ENCODE measurements at places on chromosomes 2 and 18. TPM values are rescaled to one million over a fixed set of nuclear protein-coding genes. Genes with fewer than 3 reads are reported as not detected.
A peak's percentile ranks its signal among the peaks of the same experiment; 100 is the strongest.

ANKRD30B gene
- 0.24 TPM for polyA plus RNA-seq

NOSTRIN gene
- polyA plus RNA-seq: 12.4 TPM

PROKR1 gene
- polyA plus RNA-seq: 0.62 TPM

NT5C1B gene
- 0.86 TPM for polyA plus RNA-seq

NYAP2 gene
- polyA plus RNA-seq: not detected

GALNT14 gene
- polyA plus RNA-seq: 47.3 TPM

NEUROD1 gene
- not detected for polyA plus RNA-seq

DSG4 gene
- polyA plus RNA-seq: 0.04 TPM

YPEL5 gene
- polyA plus RNA-seq: 126 TPM

HOXD13 gene
- polyA plus RNA-seq: 0.22 TPM

LYPD1 gene
- 93.8 TPM for polyA plus RNA-seq

KCNF1 gene
- 0.77 TPM for polyA plus RNA-seq

GRCh38 chr2:158782136-158782535 is 13.0 kb upstream of the DAPL1 start:
- no peak for DNase-seq

DNA sequence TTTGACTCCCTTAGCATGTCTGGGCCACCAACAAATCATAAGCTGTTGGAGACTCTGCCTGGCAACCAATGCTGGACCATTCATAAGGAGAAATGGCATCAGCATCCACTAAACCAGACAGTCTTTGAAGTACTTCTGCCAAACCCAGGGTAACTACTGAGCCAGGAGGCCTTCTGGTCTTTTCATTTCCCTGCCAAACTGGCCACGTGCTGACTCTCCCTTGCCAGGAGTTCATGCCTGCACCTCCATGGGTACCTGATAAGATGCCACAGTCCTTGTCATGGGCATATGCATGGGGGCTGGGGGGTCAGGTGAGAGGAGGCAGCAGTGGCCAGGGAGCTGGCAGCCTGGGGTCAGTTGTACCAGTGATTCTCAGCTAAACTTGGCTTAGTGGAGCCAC is 34.2 kb upstream of the DAPL1 start:
- DNase-seq: no peak

- DNase-seq: no peak
Observed at GRCh38 chr2:110983133-110983532, 137.6 kb upstream of the BCL2L11 start.

DNA sequence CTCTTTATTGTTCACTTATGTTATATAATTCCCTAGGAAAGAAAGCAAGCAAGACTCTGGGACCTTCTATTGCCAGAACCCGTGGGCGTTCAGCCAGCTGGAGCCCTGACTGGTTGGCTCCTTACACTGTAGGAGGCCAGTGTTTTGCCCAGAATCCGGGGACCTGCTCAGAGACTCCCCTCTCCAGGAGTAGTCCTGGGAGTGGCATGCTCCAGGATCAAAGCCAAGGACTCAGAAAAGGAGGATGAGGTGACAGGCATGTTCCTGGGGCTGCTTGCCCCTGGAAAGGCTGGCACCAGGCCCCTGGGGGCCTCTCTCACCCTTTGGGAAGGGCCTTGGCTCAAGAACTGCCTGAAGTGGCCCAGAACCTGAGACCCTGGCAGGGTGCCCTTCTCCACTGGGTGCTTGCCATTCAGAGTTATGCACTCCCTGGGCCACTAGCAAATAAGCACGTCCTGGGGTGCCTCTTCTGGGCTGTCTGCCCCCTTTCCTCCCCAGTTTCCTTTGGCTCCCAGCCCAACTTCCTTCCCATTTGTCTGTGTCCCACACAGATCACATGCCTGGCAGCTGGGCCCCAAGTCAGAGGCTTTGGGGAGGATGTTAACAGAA is 19.6 kb upstream of the KIF3C start:
- DNase-seq: no peak

DNA sequence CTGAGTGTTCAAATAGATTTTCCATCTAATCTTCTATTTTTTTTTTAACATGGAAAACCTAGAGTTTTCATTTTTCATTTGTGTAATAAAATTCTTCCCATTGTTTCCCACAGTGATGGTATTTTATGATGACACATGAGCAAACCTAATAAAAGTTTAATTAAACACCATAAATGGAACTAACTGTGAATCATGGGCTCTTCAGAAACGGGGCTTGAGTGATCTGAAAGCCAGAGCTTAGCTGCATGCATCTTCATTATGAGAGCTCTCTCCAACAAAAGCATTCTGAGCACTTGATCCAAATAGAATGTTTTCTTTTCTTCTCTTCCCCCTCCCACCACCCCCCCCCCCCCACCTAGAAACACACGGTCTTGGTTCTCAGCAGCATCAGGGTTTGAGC is 82.1 kb upstream of the REV1 start:
- DNase-seq: no peak

DNA sequence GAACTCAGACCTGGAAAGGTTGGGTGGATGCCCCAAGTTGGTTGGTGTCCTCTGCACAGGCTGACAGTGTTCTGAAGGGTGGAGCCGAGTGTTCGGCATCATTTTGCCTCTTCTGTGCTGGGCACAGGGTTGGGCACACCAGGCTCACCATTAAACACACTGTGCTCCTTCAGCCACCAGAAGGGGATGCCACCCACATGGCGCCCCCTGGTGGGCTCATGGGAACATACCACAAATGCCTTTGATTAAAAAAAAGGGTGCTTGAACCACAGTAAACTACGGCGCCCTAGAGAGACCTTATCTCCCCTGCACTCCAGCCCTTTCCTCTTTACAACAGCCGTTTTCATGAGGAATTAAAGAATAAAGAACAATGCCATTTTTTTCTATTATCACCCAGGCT is 89.4 kb downstream of the CELF4 start:
- DNase-seq: no peak

- no peak for DNase-seq
Observed at GRCh38 chr2:9686061-9686460, 55.3 kb upstream of the YWHAQ start.

DNA sequence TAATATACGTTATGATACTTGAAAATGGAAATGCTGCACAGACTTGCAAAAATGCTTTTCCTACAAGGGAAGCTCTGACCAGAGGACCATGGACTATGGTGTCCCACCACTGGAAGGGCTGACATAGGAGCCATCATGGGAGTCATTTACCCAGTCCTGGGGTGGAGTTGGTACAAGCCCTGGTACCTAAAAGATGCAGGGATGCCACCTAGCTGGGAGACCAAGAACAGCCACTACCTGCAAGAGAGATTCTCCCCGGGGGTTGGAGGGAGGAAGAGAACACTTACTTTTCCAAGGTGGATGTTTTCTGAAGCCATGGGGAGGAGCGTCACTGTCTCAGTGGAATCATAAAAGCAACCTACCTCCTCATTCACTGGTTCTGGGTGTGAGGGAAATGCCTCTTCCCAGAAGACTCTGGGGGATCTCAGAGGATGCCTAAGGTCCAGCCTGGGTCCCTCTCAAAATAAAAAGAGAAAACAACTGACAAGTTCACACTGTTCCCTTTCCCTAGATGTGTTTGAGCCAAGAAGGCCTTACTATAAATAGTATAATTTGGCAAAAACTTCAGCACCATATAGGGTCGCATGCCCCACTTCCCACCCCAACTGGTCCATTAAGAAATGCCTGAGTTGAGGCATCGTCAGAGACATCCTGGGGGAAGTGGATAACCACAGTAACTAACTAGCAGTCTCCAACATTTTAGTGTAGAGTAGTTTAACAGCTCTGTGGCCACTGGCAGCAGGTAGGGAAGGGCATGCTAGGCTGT is 39.9 kb downstream of the REEP1 start:
- no peak for DNase-seq

GRCh38 chr2:113083296-113083695 is 15.5 kb downstream of the IL1F10 start:
- no peak for DNase-seq

GRCh38 chr2:165667375-165667774 is 126.7 kb downstream of the GALNT3 start:
- DNase-seq: no peak

DNA sequence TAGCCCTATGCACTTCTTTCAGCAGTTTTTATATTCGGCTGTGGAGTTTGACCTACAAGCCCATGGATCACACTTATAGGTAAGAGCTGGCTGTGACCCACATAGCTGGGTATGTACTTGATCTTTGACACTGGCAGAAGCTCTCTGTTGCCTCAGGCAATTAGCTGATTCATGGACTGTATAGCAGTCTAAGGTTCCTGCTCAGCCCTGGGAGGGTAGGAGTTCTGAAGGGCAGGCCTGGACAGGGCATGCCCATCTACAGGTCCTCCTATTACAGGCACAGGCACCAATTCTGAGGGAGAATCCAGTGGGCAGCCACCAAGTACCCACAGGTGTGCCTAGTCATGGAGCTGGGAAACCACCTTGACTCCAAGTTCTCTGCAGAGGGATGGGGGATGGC is 301.8 kb upstream of the GALNT5 start:
- DNase-seq: no peak

GRCh38 chr2:212682937-212683336 is 144.3 kb upstream of the ERBB4 start:
- no peak for DNase-seq

DNA sequence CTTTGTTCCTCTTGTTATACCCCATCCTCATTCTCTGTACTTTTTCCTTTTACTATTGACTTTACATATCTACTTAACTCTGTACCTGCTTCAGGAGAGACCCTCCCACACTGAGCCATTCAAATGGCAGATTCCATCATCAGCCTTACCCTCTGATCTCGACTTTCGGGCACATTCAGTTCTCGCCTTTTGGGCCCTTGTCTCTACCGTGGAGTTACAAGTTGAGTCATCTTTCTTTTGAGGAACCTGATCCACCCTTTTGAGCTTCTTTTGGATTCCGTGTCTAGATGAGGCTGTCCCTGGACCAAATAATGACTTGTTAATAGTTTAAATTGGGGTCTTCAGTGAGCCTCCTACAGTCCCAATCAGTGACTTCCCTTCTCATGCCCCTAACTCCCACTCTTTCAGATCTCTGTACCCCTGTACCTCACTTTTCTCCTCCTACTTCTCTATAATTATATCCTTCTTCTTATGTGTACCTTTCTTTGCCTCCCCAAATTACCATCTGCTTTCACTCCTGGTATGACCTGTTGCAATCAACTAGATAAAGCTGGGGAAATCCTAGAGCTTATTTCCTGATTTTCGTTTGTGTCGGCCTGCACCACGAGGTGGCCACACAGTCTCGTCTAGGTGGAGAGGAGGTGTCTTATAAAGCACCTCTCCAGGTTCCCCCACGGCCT is 17.2 kb downstream of the SP110 start:
- DNase-seq: no peak

DNA sequence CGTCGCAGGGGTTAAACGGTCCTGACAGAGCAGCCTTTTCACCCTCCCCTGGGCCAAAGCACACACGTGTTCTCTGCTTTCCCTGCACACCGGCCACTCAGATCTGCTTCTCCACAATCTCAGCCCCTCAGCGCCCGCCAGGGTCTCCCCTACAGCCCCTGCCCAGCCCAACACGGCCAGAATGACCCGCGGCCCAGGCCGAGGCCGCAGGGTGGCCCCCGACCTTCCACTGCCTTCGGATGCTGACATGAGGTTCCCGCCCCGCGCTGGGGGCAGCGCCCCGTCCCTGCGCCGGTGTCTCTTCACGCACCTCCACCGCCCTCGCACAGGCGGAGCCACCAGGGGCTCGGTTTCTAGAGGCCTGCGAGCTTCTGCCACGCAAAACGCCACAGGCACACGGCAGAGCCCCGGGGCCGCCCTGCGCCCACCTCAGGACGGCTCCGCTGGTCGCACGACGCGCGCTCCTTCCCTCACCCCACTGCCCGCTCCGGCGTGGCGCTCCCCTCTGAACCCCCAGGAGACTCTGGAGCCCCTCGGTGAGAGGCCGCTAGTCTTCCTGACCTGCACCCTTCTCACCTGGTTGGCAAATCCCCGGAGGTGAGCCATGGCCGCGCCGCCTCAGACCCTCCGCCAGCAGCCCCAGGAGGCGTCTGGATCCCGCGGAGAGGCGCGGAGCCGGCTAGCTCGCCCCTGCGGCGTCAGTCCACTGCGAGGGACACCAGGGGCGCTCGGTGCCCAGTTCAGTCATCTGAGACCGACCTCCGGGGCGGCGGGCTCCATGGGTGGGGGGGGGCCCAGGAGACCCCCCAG is 749 bp downstream of the STK25 start:
- DNase-seq: no peak

GRCh38 chr2:184416146-184416913 is 182.0 kb upstream of the ZNF804A start:
- no peak for DNase-seq

- DNase-seq: no peak
Observed at GRCh38 chr2:147923846-147924245, 79.0 kb downstream of the ACVR2A start.

DNA sequence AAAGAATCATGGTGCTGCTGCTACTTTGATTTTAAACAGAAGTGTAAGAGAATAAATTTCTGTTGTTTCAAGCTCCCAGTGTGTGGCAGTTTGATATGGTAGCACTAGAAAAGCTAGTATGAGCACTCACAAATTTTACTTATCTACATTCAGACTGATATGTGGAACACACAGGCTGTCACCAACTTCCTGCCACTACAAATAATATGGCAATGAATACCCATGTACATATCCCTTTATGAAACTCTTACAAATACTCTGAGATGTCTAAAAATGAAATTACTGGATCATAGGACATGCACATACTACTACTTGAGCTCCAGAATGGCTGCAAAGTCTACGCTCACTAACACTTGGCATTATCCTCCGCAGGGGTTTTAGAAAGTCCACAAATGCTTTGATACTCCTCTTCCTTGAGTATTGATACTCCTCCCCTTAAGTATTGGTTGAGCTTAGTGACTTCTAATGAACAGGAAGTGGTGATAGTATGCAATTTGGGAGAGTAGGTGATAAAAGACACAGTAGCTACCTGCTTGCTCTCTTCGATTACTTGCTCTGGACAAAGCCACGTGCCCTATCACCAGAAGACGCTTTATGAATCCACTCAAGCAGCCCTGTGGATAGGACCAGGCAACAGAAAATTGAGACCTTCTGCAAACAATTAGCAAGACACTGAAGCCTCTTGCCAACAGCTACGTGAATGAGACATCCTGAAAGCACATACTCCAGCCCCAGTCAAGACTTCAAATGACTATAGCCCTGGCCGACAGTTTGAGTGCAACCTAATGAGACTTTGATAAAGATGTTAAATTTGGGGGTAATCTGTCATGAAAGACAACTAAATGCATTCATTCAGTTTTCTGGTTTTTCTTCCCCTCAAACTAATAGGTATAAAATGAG is 35.4 kb downstream of the FBXO11 start:
- DNase-seq: no peak

GRCh38 chr2:66535574-66536289 is 100.8 kb downstream of the MEIS1 start:
- no peak for DNase-seq

GRCh38 chr2:33317369-33318007 is 159.0 kb upstream of the RASGRP3 start:
- DNase-seq: no peak

DNA sequence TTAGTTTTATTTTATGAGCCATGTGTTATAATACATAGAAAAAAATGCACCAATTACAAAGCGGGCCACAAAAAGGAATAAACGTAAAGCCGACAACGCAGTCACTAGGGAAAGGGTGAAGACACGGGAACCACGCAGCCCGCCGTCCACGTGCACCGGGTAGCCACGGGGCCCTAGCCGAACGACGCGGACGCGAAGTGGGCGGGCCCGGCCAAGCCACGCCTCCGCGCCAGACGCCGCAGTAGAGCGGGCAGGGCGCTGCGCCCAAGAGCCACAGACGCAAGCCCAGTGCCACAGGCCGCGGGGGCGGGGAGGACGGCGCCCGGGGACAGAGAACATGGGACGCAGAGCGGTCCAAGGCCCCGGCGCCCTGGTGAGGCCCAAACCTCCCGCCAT is at the start of gene DUSP28:
TSS of gene DUSP28 (plus strand) at position 274 of the 396 bp plus-strand sequence. CDS start 328 bp downstream, outside the sequence.
- peak; percentile 68 for DNase-seq

- DNase-seq: no peak
Observed at GRCh38 chr2:43631618-43632317, 5.3 kb upstream of the PLEKHH2 start.

- no peak for DNase-seq
Observed at GRCh38 chr2:150909090-150909489, 352.6 kb downstream of the RBM43 start.
